ENCODE measurements at places on chromosomes 1 and 21.

DNA sequence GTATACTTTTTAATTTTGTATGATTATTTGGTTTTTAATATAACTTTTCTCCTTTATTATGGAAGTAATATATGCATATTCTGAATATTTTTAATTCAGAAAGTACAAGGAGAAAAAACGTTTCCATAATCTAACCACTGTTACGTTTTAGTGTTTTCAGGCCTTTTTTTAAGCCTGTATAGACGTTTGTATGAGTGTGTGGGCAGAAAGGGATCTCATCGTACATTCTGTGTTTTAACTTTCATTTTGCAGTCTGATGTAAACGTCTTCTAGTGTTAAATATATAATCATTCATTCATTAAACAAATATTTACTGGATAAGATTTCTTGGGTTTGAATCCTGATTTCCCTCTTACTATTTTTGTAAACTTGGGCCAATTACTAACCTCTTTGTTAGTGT lies 38.0 kb upstream of the PLEKHO1 start:
- no peak for DNase-seq

DNA sequence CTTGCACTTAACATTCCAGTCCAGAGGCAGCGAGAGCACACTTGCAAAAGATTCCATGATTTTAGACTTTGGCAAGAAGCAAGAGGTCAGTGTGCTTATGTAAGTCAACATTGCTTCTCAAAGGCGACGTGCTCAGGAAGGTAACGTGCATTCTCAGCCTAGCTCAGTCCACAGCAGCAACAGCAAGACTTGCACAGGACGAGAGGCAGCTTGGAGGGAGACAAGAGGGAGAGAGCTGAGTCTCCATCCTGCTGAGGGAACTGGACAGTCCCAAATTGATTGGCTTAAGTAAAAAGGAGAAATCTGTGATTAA lies 56.5 kb downstream of the PTP4A2 start:
- DNase-seq, result no peak

GRCh38 chr1:60935599-60936110 lies 146.7 kb upstream of the NFIA start:
- no peak for DNase-seq

DNA sequence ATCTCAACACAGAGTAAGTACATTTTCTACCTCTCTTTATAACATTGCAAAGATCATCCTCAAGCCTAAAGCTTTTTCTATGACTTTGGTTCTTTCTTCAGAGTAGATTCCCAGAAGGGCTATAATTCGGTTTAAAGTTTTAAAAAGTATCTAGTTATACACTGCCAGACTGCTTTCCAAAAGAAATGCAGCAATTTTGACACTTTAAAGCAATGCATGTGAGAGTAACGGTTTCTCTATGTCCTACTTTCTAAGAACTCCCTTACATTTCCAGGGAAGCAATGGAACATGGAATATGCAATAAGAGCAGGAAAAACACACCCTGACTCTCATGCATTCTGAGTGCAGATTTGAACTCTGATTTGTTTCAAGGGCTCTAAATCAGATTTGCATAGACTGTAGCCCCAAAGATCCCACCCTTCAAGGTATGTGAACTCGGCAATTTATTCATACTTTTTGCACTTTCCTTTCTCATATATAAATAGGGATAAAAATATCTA lies 331.6 kb downstream of the HHIPL2 start:
- no peak for DNase-seq

GRCh38 chr1:65471213-65471833 lies 50.9 kb downstream of the LEPR start:
- no peak for DNase-seq

DNA sequence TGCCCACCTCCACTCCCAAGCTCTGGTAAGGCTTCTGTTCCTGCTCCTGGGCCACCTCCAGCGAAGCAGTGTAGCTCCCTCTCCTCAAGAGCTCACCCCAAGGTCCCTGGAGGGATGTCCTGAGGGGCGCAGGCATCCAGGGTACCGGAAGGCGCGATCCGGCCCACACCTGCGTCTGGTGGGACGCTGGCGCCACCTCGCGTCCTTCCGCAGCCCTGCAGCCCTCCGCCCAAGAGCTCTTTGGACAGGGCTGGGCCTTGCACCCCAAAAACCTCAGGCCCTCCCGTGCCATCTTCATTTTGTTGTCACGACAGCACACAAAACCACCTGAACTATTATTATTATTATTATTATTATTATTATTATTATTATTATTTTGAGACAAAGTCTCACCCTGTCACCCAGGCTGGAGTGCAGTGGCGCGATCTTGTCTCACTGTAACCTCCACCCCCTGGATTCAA lies 49.2 kb upstream of the PAX7 start:
- DNase-seq, result no peak

- DNase-seq, result no peak
Observed at GRCh38 chr1:147167365-147167764, 4.9 kb downstream of the PRKAB2 start.

GRCh38 chr1:168342572-168343280 lies 62.0 kb downstream of the TBX19 start:
- DNase-seq, result peak; percentile 90

GRCh38 chr1:199292896-199293295 lies 654.1 kb downstream of the PTPRC start:
- no peak for DNase-seq

- DNase-seq, result no peak
Observed at GRCh38 chr1:200154069-200154767, 126.7 kb downstream of the NR5A2 start.

DNA sequence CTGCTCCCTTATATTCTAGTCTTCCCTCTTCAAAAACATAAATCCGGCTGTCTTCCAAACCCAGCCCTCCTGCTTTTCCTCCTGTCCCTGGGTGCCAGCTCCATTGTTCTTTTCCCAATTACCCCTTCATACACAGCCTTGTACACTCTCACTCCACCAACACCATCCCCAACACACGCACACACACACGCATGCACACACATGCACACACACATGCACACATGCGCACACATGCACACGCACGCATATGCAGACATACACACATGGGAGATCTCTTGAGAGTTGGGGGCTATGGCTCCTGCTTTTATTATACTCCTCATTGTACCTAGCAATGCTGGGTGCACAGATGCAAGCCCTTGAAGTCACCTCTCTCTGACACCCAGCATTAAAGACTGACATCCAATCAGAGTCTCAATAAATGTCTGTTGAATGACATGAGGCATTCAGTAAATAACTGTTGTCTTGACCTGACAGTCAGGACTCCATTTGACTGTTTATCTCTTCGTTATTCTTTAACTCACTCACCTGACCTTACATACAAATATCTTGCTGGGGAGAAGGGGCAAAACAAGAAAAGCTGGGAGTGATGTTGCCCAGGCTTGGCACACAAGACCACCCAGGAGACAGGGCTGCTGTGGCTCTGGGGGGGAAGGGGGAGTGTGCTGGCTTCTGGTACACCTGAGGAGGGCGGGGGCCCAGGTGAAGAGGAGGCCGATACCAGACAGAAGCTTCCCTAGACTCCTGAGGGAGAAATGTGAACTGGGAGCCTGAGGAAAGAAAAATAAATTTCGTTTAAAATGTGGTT lies 16.0 kb downstream of the ABCA4 start:
- no peak for DNase-seq

GRCh38 chr1:226131639-226132038 lies 54.9 kb downstream of the ACBD3 start:
- DNase-seq, result no peak

DNA sequence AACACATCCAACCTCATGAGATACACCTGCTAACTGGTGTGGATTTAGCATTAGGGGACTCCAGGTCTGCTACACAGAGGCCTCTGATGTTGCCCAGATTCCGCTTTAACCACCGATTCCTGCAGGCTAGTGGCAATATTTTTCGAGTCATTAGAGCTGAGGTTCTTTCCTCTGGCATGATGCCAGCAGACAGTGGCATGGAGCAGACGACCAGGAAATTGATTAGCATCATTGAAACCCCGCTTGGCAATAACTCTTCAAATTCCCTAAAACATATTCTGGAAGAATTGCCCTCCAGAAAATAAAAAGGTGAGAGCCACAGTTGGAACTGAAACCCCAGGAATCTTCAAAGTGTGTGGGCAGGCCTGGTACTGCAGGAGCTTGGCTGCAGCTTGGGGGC lies 28.4 kb upstream of the ETV3 start:
- no peak for DNase-seq

Measured in hippocampal formation (tissue), 2 donors.